ENCODE measurements at places on chromosomes 2 and 18.

DNA sequence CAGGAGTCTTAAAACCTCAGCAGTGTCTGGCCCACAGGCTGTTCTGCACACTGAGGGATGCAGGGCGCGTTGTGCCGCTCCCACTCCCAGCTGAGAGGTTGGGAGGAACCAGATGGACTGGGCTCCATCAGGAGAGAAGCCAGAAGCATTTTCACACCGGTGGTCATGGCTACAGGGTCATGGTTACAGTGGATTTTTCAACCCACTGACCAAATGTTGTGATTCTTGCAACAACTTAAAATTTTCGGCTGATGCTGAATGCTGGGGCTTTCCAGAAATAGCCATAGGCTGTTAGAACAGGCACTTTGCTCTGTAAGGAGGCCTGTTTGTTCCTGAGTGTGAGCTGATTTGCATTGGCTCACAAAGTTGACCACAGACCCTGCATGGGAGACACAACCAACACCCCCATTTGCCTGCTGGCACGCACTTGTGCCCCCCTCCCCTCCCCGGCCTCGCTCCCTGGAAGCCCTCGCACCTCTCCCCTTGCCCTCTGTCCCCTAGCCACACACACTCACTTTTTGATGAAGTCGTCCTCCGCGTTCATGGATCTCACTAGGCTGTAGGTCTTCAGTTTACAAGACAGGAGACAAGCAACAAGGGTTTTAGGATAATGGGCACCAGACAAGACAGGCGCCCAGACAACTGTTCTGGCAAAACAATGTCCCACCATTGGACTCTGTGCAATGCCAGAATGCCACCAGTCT is 3.4 kb downstream of the LPIN1 start:
- H3K36me3 ChIP-seq = no peaks in the 10 kb centered on the region
- H3K27me3 ChIP-seq = no peaks in the 10 kb centered on the region
- H3K4me3 ChIP-seq = peak overlapping the region; percentile 94
- peaks cover 89% of the 10 kb centered on the region for H3K4me1 ChIP-seq
- peak overlapping the region; percentile 88 for H3K27ac ChIP-seq
- no peak for DNase-seq

- H3K4me1 ChIP-seq = peaks cover 2% of the 10 kb centered on the region
- H3K36me3 ChIP-seq = no peaks in the 10 kb centered on the region
- H3K4me3 ChIP-seq = no peak overlapping the region
- no peak overlapping the region for H3K27ac ChIP-seq
- DNase-seq = no peak
Measured at GRCh38 chr2:158995677-158996049, 27.2 kb downstream of the TANC1 start.

DNA sequence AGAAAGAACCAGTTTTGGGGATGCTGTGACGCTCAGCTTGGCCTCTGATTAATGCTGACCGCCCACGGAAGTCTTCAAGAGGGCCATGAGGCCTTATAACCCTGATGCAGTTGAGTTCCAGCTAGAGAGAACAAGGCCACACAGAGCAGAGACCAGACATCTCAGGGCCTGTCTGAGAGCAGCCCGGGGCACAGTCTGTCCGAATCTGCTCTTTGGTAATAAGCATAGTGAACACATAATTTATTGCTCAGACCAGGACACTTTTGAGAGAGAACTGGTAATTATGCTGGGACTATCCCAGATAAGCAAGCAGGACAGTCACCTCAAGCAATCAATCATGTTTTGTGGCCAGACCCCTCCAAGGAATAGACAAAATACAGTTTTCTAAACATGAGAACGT is 68.5 kb downstream of the STPG4 start:
- H3K27me3 ChIP-seq = no peaks in the 10 kb centered on the region
- peak overlapping the region; percentile 64 for H3K4me3 ChIP-seq
- H3K4me1 ChIP-seq = peaks cover 10% of the 10 kb centered on the region
- DNase-seq = no peak

DNA sequence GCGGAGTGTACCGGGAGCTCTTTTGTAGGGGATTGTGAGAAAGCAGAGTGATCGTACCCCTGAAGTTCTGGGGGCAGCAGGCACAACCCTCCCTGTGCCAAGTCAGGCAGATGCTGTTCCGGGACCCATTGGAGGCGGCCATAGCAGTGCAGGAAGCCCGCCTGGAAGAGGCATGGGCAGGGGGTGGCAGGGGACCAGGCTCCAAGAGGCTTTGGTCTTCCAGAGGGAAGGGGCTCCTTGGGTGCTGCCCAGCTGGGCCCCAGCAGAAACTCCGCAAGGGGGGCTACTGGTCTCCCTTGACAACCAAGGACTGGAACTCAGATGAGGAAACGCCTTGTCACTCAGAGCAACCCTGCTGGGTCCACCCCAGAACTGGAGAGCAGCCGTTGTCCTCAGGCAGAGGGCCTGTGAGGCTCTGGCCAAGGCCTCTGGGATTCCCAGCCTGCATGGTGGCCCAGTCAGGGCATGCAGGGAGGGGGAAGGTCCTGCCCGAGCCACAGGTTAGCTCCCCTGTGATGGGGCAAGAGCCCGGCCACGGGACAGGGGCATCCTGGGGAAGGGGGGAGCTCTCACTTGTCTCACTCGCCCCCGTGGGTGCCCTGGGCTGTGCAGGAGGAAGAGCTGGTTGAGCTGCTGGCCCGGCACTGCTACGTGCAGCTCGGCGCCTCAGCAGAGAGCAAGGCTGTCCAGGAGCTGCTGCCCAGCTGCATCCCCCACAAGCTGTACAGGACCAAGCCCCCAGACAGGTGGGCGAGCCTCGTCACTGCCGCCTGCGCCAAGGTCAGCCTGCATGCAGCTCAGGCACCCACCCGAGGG is 21.0 kb upstream of the GPR17 start:
- H3K4me1 ChIP-seq = peaks cover under 1% of the 10 kb centered on the region
- H3K27ac ChIP-seq = no peak overlapping the region
- H3K4me3 ChIP-seq = no peak overlapping the region
- H3K36me3 ChIP-seq = no peaks in the 10 kb centered on the region
- H3K27me3 ChIP-seq = no peaks in the 10 kb centered on the region
- DNase-seq = no peak

DNA sequence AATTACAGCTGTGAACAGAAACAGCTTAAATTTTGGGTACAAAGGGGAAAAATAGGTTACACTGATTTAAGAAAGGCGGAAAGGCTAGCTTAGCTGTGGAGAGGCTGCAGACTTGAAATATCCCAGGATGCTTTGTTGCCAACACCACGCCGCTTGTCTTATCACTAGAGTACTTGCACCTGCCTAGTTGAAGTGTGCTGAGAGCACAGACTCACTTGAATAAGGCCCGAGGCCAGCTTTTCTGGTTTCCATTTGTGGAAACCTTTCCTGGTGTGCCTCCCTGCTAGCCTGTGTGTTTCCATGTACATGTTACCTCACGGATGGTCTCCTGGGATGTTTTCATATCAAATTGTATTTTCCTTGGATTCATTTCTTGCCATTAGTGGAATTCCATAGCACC is 3.2 kb downstream of the CABLES1 start:
- no peak for DNase-seq
- peaks cover 4% of the 10 kb centered on the region for H3K36me3 ChIP-seq
- peaks cover 27% of the 10 kb centered on the region for H3K4me1 ChIP-seq
- peak overlapping the region; percentile 1 for H3K4me3 ChIP-seq
- no peak overlapping the region for H3K27ac ChIP-seq

- H3K4me3 ChIP-seq = no peak overlapping the region
- no peaks in the 10 kb centered on the region for H3K27me3 ChIP-seq
- H3K4me1 ChIP-seq = peaks cover 29% of the 10 kb centered on the region
- H3K27ac ChIP-seq = no peak overlapping the region
- DNase-seq = no peak
Measured at GRCh38 chr2:24618144-24618543, 127.1 kb downstream of the NCOA1 start.

- H3K36me3 ChIP-seq = no peaks in the 10 kb centered on the region
- no peak for DNase-seq
- H3K27ac ChIP-seq = no peak overlapping the region
- H3K4me1 ChIP-seq = peaks cover 16% of the 10 kb centered on the region
- peaks cover 13% of the 10 kb centered on the region for H3K27me3 ChIP-seq
- H3K4me3 ChIP-seq = no peak overlapping the region
Measured at GRCh38 chr2:234691214-234691575, 194.3 kb upstream of the ARL4C start.

- peaks cover 35% of the 10 kb centered on the region for H3K4me1 ChIP-seq
- peak overlapping the region; percentile 33 for H3K4me3 ChIP-seq
- H3K27me3 ChIP-seq = peaks cover 7% of the 10 kb centered on the region
Measured at GRCh38 chr18:63107171-63107845, 212.3 kb downstream of the BCL2 start.

DNA sequence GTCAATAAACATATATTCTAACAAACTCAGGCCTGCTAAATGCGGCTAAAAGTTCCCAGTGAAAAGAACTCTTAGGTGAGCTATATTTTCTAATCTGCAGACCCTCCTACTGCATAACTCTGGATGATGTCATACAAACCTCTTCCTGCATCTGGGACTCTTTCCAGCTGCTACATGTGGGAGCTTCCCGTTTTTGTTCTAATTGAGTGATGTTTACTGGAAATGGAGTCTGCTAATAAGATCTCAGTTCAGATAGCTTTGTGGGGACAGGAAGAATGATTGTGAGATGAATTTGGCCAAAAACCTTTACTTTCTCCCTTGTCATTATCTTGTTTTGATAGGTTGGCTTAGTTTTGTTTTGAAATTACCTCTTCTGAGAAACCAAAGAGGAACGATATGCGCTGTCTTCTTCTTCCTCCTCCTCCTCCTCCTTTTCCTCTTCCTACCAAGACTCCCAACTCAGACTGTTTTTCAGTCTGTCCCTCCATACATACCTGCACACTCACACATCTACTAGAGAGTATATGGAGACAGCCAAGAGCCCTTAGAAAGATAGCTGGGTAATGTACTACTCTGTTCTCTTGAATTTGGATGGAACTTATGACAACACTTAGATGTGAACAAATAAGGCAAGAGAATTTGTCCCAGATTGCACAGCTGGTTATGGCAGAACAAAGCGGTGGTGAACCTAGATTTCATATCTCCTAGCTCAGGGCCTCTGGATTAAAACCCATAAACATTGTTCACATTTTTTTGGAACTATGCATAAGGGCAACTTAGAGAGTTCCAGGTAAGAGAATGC is 39.8 kb upstream of the AAK1 start:
- no peak for DNase-seq
- no peaks in the 10 kb centered on the region for H3K36me3 ChIP-seq
- peak overlapping the region; percentile 79 for H3K27ac ChIP-seq
- H3K4me3 ChIP-seq = peak overlapping the region; percentile 54

DNA sequence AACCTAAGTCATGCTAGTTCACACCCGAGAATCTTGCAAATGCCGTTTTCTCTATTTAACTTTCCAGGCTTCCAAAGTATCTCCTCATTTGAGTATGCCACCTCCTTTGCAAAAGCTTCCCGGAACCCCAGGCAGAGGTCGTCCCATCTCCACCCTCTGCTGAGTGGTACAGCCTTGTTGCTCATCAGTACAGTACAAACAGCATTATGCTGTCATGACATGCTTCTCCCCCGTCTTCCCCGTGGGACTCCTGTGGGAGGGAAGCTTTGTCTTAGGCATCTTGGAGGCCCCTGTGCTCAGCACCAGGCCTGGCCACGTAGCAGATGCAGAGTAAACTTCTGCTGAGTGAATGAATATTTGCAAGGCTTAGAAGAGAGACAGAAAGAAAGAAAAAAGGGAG is 102.7 kb downstream of the CDCA7 start:
- peaks cover 8% of the 10 kb centered on the region for H3K27me3 ChIP-seq
- DNase-seq = no peak
- H3K4me1 ChIP-seq = no peaks in the 10 kb centered on the region
- no peak overlapping the region for H3K4me3 ChIP-seq
- H3K36me3 ChIP-seq = no peaks in the 10 kb centered on the region

- H3K36me3 ChIP-seq = no peaks in the 10 kb centered on the region
- no peak overlapping the region for H3K4me3 ChIP-seq
- no peaks in the 10 kb centered on the region for H3K27me3 ChIP-seq
- H3K27ac ChIP-seq = no peak overlapping the region
Measured at GRCh38 chr18:48215876-48216638, 193.1 kb downstream of the ZBTB7C start.

DNA sequence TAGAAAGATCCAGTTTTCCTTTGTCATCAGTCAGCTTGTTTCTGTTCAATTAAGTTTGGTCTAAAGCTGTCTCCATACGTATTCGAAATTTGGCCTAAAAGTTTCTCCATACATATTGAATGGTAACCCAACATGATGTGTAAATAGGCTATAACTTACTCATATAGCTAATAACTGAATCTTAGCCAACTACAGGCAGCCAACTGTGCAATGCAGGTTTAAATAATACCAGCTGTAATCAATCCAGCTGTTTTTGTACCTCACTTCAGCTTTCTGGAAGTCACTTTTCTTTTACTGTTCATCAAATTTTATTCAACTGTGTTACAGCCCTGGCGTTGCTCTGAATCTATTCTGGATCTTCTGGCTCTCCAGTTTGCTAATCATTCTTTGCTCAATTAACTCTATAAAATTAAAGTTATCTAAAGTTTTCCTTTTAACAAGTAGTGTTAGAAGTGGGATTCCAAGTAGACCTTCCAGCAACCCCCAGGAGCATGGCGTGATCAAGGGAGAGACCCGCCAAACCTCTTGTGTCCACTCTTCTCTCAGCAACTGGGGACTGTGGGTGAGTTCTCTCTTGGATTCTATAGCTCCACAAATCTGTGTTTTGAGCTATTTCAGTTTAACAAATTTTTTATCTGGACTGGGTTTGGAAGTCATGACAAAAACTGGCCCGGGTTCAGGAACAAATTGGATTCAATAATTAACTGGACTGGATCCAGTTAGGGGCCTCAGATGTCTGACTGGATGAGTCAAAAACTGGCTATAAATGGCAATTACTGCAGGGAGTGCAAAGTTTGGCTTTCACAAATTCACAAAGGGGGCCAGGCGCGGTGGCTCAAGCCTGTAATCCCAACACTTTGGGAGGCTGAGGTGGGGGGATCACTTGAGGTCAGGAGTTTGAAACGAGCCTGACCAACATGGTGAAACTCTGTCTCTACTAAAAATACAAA is 329.7 kb upstream of the ST6GAL2 start:
- no peak for DNase-seq
- H3K27me3 ChIP-seq = no peaks in the 10 kb centered on the region
- H3K27ac ChIP-seq = no peak overlapping the region
- H3K4me3 ChIP-seq = no peak overlapping the region

DNA sequence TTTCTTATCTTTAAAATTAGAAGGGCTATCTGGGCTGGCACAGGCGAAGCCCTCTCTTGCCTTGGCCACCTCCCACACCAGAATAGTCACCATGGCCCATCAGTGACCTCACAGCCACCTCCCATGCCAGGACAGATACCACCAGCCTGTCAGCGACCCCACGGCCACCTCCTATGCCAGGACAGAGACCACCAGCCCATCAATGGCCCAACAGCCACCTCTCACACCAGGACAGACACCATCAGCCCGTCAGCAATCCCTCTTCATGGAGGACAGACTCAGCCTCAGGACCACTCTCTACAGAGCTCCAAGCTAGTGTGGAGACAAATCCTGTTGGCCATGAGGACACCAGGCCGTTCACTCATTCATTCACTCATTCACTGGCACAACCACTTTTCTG is 74.6 kb downstream of the ASB1 start:
- no peaks in the 10 kb centered on the region for H3K36me3 ChIP-seq
- H3K4me3 ChIP-seq = no peak overlapping the region
- H3K4me1 ChIP-seq = no peaks in the 10 kb centered on the region
- DNase-seq = no peak
